ENCODE measurements at places on chromosomes 1 and 21.

DNA sequence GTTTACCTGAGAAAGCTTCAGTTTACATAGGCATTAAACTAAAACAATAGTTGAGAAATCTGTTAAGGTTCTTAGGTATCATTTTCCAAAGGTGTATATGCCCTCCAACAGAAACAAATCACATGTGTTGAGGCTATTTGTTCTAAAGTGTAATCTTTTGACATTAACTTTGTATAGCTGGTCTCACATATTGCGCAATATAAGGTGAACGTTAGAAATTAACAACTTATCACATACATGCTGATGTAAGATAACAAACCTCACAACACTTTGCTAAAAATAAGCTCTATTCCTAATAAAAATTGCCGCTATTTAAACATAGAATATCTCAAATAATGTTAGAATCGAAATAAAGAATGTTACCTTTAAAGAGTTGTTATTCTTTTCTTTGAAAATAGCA is 340.6 kb downstream of the SRGAP2C start:
- no peak for DNase-seq

DNA sequence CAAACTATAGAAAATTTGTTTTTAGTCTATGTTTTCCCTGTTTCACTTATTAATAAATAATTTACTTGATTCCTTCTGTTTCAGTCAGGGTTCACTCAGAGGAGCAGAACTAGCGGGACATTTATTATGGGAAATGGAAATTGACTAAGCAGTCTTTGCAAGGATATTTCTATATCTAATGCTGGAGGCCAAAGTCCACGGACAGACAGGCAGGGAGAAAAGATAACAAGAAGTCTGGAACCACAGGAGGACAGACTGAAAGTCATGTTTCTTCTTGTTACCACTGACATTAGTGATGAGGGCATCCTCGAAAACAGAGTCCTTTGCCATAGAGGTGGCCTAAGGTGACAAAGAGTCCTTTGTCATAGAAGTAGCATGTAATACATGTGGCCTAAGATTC is 744.5 kb upstream of the TMPRSS15 start:
- no peak for DNase-seq

DNA sequence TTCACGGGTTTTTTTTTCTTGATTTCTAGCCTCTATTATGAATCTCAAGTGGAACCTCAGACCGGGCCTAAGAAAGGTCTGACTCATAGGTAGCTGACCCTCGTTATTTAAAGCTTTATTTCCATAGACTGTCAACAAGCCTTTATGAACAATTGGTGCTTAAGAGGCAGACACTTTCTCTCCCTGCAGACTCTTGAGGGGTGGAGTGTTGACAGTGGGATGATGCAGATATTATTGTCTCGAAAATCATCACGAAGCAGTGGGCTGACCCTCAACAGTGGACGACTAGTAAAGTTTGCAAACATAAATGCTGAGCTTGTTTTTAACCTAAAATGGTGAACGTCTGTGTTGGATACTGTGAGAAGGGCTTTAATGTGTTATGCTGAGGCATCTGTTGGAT is 1.8 kb downstream of the SFT2D2 start:
- no peak for DNase-seq

DNA sequence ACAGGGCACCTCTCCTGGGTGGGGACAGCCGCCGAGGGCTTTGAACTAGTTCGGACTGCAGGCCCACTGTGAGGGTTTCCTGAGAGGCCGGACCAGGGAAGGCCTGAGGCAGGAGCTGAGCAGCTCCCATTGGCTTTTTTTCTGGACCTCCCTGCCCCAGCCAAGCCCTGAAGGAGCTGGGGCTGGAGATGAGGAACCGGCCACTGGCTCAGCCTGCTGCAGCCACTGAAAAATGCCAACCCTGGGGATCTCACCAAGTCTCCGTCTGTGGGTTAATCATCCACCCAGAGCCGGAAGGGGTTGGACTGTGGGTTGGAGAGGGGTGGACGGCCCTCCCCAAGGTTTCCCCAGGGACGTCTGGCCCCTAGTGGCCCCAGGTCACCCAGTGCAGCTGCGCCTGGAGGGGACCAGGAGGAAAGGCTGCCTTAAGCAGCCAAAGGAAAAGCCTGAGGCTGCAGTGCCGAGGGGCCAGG is 2.5 kb downstream of the VWA1 start:
- DNase-seq = no peak

DNA sequence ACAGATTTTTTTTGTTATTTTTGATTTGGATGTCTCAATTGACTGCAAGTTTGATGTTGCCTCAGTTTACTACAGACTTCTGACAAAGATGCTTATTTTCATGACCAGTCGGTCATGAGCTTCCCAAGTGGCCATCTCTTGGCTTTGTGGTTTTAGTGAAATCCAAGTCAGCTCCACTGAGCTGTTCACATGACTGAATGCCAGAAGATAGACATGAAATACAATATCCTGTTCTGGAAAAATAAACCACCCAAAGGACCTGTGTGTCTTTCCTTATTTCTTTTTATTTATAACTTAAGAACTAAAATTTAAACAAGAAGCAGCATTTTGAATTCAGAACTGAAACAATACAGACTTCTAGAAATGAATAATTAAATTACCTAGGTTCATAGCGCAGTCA is 89.3 kb downstream of the HMCN1 start:
- DNase-seq = no peak

DNA sequence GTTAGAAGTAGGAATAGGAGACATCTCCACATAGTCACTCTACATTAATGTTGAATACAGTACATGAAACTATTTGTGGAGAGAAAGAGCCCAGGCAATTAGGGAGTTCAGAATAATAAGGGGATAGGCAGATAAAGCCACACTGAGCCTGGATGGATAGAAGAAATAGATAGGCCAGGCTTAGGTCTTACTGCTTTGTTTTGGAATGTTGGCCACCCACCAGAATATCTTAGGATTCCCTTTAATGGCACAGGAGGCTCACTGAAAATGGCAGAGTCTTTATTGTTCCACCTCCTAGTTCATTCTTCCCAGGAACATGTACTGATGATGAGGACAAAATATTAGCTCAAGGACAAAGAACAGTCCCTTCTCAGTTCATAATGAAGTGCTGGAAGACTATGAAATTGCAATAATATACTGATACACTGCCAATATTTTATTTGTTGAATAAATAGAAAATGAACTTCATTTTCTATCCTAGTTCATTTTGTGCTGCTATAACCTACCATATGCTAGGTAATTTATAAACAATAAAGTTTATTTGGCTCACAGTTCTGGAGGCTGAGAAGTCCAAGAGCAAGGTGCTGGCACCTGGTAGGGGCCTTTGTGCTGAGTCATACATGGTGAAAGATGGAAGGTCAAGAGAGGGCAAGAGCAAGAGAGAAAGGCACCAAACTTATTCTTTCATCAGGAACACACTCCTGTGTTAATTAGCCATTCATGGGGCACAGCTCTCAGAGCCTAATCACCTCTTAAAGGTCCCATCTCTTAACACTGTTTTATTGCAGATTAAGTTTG is 87.3 kb downstream of the TBX15 start:
- DNase-seq = no peak

- DNase-seq = no peak
Measured at GRCh38 chr1:201850053-201850397, 21.1 kb downstream of the IPO9 start.

GRCh38 chr1:245516284-245516759 is 361.5 kb downstream of the KIF26B start:
- DNase-seq = no peak

DNA sequence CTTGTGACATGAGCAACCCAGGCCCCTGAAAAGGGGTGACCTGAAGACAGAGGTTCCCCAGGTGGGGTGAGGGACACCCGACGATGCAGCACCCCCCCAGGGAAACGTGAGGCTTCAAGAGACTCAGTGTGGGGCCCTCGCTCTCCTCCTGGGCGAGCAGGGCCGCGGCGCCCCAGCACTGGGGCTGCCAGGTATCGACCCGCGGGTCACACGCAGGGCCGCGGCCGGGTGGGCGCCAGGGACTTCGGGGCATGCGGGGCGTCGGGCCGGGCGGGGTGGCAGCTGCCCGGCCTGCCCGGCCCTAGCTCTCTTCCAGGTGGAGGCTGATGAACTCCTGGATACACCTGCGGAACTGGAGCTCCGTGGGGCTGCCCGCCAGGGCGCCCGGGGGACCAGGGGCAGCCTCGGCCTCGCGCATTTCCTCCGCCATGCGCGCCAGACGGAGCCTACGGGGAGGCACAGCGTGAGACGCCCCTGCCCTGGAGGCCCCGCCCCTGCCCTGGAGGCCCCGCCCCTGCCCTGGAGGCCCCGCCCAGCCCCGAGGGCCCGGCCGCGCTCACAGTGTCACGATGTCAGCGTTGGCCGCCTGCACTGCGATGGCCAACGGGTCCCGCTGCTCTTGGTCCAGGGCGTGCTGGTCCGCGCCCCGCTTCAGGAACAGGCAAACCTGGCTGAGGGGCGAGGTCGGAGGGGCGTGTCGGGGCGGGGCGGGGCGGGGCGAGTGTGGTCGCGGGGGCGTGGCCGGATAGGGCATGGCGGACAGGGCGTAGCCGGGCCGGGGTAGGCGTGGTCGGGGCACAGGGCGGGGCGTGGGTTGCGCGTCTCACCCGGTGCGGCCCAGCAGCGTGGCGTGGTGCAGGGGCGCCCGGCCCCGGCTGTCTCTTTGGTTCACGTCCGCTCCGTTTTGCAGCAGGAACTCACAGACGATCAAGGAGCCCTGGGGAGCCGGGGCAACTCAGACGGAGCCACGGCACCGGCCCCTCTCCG is 13.3 kb downstream of the SCNN1D start:
- DNase-seq = no peak

DNA sequence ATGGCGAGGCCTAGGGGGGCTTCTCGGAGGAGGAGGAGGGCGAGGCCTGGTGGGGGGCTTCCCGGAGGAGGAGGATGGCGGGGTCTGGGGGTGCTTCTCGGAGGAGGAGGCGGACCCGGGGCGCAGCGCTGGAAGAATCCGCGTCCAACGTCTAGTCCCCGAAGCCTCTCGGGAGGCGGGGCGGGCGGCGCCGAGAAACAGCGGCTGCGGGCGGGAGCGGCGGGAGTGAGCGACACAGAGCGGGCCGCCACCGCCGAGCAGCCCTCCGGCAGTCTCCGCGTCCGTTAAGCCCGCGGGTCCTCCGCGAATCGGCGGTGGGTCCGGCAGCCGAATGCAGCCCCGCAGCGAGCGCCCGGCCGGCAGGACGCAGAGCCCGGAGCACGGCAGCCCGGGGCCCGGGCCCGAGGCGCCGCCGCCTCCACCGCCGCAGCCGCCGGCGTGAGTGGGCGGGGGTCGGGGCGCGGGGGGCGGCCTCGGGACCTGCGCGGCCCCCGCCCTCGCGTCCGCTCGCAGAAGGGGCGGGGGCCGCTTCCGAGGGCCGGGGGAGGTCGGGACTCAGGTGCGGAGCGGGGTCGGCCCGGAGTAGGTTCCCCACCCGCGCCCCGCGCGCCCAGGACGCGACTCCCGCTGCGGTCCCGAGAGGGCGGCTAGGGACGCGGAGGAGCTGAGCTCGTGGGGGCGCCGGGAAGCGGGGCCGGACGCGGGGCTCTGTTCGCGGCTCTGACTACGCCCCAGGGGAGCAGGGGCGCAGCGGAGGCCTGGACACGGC is at the start of gene KLHL17:
Gene KLHL17, plus strand, starts transcription at position 222 of the 769 bp plus-strand sequence. Its CDS starts 110 bp downstream, at position 332.
- peak; percentile 54 for DNase-seq

DNA sequence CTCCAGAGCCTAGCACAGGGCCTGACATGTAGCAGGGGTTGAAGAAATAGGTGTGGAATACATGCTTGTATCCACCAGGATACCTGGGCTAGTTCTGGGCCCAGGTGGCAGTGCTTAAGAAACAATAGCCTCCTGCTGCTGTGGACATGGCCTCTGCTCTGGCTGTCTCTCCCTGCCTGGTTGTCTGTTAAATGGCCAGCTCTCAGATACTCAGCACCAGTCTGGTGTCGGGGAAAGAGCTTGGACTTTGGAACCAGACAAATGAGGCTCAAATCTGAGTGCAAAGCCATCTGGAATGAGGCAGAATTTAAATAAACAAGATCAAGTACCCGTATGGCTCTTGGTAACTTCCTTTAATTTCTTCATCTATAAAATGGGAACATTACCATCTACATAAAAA is 31.5 kb downstream of the SESN2 start:
- DNase-seq = no peak

All from central memory CD8-positive, alpha-beta T cell (primary cell).